CD8-positive, alpha-beta memory T cell (primary cell): ENCODE measurements at places on chromosomes 3 and 15. TPM values are rescaled to one million over a fixed set of nuclear protein-coding genes. Genes with fewer than 3 reads are reported as not detected.

The SAXO2 gene
- total RNA-seq = 0.97 TPM

The HESX1 gene
- 0.44 TPM for total RNA-seq

The GHRL gene
- total RNA-seq = not detected

The EPHB1 gene
- not detected for total RNA-seq
